ENCODE measurements at places on chromosomes 4 and X.

DNA sequence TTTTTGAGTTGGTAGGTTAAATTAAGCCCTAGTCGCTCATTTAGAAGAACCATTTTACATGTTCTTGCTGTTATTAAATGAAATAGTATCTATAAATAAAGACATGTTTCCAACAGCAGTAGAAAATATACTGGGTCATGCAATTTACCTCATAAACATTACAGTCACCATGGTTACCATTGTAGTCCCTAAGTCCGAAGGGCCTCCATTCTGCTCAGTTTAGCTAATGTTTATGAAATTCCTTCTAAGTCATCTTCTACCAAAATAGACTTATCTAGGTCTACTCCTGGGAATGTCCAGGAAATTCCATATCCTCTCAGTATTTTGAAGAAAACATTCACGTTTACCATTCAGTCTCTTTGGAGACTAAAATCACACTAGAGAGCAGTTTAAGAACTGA, 292.5 kb upstream of the DCAF8L1 start:
- DNase-seq = no peak

- DNase-seq = no peak
Observed at GRCh38 chr4:143336781-143337599, at the start of gene GAB1. TSS of gene GAB1 (plus strand) at chr4:143336876. CDS start at chr4:143337189, 313 bp downstream.

GRCh38 chr4:99013884-99014523, 18.5 kb downstream of the METAP1 start:
- no peak for DNase-seq

DNA sequence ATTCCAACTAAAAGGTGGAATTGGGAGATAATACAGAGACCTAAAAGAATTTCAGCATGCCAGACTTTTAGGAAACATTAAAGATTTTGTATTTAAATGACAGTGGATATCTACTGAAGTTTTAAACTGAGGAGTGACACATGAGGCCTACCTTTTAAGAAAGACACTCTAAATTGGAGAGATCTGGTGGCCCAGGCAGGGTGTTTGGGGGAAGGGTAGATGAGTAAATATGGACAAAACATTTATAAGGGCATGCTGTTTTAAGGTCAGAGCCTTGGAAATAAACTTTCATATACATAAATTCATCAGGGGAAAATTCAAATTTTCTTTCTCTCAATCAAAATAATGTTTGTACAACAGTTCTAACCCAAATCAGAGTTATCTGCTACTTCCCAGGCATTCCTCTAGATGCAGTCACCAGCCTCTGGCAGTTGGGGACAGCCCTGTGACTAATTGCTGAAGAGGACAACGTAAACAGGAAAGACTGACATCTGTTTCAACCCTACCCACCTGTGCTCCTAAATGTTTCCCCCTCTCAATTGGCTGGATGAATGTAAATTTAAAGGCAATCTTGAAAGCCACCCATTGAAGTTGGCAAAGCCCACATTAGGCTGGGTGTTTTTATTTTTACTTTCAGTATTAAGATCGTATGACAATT, 1646.9 kb upstream of the ADGRL3 start:
- DNase-seq = no peak

DNA sequence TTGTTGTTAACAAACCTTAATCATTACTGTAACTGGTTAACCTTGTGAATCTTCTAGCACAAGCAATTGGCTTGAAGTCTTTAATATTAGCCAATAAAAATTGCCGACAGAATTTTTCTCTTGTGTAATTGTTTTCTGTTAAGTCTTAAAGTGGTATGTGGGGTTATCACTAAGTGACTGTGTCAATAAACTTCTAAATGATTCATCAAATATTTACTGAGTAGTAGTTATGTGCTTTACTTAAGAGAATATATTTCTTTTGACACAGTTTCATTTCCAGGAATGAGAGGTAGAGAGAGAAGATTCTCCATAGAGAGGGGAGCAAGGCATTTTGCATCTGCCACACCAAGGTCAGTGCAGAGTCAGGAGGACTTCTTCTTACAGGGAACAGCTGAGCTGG, 2361.6 kb upstream of the AGA start:
- no peak for DNase-seq

DNA sequence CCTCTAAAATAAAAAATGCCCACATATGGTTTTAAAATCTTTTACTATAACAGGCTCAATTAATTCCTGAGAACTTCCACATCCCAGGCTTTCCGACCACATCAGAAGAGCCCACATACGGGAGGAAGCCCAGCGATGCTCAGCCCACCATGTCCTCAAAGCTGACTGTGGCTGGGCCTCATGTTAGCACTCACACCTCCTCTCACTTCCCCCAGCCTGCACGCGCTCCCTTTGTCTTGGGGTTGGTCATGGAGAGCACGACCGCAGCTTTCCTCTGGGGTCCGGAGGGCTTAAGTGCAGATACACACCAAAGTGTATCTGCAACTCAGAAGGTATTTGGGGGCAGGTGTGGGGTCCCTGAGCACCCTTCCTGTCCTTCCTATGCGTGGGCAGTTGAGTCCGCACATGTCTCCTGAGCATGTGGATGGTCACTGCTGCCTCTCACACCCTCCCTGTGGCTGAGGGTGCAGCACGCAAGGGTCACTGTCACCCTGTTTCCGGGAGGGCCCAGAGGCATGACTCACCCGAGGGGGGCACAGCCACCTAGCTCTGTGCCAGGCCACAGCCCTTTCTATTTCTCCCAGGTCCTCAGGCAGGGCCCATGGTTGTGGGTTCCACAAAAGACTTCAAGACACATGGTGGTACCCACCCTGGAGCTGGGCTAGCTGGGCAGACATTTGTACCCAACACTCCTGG, 21.2 kb downstream of the WDR1 start:
- DNase-seq = no peak

GRCh38 chr4:6466756-6467381, 5.5 kb downstream of the PPP2R2C start:
- DNase-seq = no peak

DNA sequence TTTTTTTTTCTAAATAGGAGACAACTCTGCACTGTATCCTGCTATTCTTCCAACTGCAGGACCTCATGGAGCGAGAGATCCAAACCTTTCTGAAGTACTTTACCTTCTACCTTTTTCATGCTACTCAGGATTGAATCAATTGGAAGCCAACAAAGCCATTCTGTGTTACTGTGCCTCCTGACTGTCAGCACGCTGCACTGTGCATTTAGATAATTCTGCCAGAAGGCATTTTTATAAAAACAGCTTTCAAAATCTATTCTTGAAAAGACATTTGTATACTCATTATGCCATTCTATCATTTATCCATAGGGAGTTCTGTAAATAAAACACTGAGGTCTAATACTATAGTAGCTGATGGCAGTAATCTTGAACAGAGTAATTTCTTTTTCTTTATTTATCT, 142.8 kb downstream of the SLIT2 start:
- DNase-seq = no peak

All from activated T-cell treated with anti-CD3 and anti-CD28 coated beads for 4 hours (primary cell).